ENCODE measurements at places on chromosomes 4 and X.

DNA sequence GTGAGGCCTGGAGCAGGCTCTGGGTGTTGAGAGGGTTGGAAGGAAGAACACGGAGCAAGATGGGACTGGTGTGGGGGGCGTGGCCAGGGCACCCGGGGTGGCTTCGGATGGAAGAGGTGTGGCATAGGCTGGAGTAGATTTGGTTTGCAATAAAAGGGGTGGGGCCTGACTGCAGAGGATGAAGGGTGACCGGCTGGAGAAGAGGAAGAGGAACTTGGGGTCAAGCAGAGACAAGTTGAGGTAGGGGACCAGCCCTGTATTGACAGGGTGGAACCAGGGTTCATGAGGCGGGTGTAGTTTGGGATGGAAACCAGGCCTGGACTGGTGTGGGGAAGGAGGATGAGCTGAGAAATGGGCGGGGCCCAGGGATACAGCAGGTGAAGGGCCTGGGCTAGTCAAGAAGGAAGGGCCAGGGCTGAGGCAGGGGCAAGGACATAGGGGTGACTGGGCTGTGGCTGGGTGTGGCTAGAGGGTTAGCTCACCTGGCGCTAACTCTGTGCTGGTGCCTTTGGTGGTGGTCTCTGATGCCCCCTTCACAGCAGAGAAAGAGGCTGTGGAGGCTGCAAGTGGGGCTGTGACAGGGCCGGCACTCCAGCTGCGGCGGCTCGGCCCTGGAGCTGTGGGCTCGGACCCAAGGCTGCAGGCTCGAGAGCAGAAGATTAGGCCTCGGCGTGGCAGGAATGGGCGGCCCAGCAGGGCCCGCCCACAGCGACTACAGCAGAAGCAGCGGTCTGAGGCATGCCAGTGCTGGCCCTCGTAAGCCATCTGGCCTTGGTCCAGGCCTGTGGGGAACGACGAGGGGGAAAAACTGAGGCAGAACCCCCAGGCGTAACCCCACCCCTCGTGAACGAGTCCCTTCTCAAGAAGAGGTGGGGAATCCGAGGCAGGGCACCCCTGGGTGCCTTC, 5.0 kb downstream of the PLP2 start:
- no peak for DNase-seq

DNA sequence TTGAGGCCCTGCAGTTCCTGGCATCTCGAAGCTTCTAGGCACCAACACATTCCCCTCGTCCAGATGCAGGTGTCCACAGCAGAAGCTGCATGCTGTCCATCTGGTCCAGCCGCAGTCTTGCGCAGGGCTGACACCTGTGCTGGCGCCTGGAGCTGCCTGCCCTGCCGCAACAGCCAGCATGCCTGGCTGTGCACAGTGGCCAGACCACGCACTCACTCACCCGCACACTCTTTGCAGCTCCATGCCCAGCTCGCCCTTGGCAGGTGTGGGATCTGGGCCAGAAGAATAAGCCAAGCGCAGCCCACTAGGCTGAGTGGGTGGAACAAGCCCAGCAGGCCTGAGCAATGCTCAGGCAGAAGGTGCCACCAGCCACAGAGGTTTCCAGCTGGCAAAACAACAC, 125.6 kb downstream of the PARM1 start:
- DNase-seq: no peak

DNA sequence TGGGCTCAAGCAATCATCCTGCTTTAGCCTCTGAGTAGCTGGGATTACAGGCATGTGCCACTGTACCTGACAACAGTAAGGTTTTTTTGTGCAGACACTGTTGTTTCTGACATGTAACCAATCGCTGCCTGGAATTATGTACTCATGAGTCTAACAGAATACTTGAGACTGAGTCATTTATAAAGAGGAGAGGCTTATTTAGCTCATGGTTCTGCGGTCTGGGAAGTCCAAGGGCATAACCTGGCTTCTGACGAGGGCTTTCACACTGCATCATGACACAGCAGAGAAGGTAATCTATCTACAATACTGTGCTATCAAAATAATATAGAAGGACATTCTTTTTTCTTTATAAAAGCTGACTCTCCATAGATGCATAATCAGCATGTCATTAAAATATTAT, 115.5 kb upstream of the STOX2 start:
- DNase-seq: no peak

- no peak for DNase-seq
Measured at GRCh38 chrX:12965131-12965940, 9.6 kb upstream of the TMSB4X start.

- no peak for DNase-seq
Measured at GRCh38 chrX:118717678-118718391, 9.6 kb upstream of the IL13RA1 start.

- DNase-seq: no peak
Measured at GRCh38 chrX:110836982-110837381, 41.4 kb upstream of the CHRDL1 start.

- DNase-seq: no peak
Measured at GRCh38 chr4:124940387-124940786, 227.9 kb upstream of the ANKRD50 start.

DNA sequence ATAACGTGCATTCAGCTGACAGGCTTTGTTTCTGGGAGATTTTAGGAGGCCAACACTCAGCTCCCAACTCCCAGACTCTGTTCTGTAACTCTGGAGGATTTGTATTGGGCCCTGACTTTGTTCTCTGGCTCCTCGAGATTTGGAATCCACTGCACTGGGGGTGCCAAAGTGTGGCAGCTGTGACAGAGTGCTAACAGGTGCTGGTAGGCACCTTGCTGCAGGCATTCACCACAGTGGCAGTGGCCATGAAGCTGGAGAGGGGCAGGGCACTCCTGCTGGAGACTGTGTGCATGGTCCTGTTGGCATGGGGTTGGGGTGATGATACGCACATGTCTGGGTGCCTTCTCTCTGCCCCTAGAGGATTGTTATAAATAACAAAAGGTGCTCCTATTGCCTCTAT, 1094.9 kb upstream of the SLIT2 start:
- DNase-seq: no peak

DNA sequence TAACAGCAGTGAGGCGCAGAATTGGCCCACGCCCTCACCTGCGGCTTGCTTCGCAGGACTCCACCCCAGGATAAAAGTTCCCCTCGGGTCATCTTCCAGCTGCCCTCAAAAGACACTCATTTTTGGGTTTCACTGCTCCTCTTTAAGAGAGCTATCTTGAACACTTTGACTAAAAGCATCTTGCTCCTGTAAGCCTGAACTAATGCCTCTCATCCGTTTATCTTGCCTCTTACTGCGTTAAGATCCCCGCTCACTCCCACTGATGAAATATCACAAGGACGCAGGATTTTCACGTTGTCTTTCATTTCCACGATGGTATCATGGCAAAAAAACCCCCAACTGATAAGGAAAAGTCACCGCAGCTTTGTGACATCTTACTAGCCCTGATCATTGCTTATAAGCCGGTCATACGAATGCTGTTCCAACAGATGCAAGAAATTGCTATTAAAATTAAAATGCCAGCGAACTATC, 591 bp upstream of the ACSL4 start:
- DNase-seq: no peak

- no peak for DNase-seq
Measured at GRCh38 chrX:23332101-23332887, 2.4 kb upstream of the PTCHD1 start.

- DNase-seq: no peak
Measured at GRCh38 chr4:68445111-68445510, 2.2 kb upstream of the TMPRSS11E start.

DNA sequence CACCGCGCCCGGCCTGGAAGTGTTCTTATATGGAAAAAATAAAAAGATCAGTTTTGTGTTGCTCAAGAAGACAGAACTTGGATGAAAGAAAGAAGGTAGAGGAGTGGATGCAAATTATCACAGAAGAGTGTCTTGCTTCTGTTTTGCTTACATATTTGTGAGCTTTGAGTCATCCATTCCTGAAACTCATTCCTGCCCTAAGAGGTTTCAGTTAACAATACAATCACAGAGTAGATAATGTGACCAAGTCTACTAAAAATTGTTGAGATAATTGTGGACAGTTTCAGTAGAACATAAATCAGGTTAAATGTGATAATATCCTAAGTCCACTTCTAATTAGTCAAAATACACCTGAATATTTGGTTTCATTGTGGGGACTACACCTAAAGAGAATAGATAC, 26.4 kb upstream of the LRCH2 start:
- no peak for DNase-seq

DNA sequence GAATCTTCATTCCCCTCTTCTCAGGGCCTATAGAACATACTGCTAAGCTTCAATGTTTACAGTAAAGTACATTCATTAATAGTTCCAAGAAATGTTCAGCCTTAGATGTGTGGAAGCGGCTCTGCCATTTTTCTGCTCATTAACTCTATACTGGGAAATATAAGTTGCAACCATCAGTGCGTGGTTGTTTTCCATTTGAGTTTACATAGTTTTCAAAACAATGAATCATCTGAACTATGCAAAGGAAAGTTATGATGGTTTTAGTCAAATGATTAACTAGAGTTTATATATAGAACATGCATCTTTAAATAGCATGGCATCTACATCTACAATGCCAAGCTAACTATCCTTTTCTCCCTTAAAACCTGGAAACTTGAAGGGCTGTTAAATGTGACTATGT, 29.6 kb downstream of the LEF1 start:
- no peak for DNase-seq

GRCh38 chr4:156294577-156294976, 340.9 kb upstream of the CTSO start:
- DNase-seq: no peak

GRCh38 chrX:27186671-27187070, 276.5 kb downstream of the PPP4R3C start:
- no peak for DNase-seq

DNA sequence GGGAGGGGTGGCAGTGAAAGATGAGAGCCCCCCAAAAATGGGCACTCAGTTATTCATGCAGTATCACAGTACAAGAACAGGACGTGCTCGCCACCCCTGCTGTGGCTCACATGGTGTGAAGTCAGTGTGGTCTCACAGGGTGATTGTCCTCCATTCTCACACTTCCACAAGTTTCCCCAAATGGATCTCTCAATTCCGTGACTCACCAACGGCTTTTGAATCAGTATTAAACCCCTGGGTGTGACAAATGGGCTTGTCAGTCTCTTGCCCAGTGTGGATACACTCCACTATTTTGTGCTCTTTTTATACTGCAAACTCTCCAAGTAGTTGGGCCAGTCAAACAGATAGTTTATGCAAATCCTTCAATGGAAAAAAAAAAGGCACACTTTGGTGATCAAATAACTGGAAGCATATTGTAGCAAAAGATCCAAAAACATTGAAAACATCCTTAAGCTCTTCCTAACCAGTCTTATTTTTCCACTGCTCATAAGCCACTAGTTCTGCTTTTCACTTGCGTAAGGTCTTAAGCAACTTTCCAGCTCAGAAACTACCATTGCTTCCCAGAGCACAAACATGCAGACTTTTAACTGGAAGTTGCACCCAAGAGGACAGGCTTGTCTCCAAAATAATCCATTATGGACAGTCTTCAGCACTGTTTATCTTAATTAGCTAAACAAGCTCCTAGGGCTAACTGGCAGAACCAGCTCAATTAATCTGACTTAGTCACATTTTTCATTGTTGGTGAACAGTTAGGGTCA, 365.7 kb downstream of the PPP3CA start:
- DNase-seq: peak; percentile 7

GRCh38 chr4:8201321-8201781, 2.3 kb downstream of the SH3TC1 start:
- DNase-seq: no peak

GRCh38 chrX:100263650-100264049, 146.4 kb downstream of the PCDH19 start:
- DNase-seq: no peak

- DNase-seq: no peak
Measured at GRCh38 chrX:69741721-69742120, 125.8 kb downstream of the EDA start.

- peak; percentile 22 for DNase-seq
Measured at GRCh38 chr4:81030981-81031791, 678 bp downstream of the BMP3 start.

DNA sequence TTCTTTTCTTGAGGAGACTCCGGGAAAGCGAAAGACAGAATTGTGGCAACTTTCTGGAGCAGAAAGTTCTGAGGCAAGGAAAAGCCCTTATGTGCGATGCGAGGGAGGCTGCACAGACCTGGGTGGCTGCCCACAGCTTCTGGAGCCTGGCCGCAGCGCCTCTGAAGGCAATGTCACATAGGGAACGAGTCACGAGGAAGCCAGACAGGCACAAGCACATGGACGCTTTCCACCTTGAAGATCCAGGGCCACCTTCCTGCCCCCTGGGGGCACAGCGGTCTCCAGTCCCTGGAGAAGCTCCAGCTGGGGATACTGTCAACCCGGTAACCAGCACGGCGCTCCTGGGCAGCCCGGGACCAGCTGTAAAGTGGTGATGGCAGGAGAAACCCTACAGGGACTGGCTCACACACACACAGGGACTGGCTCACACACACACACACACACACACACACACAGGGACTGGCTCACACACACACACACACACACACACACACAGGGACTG, 69.8 kb downstream of the MTNR1A start:
- no peak for DNase-seq

DNA sequence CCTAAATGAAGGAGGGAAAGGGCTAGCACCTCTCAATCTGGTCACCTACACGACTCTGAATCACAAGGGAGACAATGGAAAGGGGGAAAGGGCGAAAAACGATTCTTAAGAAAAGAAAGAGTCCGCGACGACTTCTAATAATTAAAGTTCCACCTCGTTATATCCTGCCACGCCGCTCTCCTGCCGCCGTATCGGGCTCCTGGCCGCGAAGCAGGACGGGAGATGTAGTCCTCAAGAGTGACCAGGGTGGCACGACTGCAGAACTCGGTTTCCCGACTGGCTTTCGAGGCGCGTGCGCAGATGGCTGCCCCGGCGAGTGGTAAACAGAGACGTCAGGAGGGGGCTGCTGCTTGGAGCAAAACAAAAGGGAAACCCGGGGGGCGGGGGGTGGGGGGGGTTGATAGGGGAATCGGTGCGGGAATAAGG, at the start of gene FOXO4:
Gene FOXO4, plus strand, starts transcription at position 297 of the 426 bp plus-strand sequence. CDS start 678 bp downstream, outside the sequence.
- peak; percentile 13 for DNase-seq

- no peak for DNase-seq
Measured at GRCh38 chr4:183960046-183960420, 54.9 kb downstream of the STOX2 start.

All from KG1 (cell line).